ENCODE measurements at places on chromosomes 6 and 20.

- DNase-seq, result no peak
These were observed 423.2 kb upstream of the JARID2 start for GRCh38 chr6:14822679-14823078.

DNA sequence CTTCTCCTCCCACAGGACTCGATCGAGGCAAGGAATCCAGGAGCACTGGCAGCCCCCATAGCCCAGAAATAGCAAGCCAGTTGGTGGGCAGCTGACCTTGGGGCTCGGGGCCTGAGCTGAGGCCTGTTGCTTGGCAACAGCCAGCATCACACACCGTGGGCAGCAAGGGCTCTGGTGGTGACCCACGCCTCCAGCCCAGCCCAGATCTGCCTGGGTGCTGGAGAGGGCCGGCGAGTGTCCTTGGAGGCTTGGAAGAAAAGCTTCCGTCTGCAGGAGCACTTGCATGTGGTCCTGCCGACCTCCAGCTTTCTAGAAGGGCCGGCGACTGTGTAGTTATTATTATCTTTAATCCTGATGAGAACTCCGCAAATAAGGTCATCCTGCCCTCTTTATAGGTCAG lies 67.3 kb downstream of the STK35 start:
- DNase-seq, result no peak

- peak; percentile 44 for DNase-seq
These were observed 801 bp downstream of the FBXL4 start for GRCh38 chr6:98946879-98947410.

- no peak for DNase-seq
These were observed 36.8 kb upstream of the KLHL31 start for GRCh38 chr6:53702316-53702715.

DNA sequence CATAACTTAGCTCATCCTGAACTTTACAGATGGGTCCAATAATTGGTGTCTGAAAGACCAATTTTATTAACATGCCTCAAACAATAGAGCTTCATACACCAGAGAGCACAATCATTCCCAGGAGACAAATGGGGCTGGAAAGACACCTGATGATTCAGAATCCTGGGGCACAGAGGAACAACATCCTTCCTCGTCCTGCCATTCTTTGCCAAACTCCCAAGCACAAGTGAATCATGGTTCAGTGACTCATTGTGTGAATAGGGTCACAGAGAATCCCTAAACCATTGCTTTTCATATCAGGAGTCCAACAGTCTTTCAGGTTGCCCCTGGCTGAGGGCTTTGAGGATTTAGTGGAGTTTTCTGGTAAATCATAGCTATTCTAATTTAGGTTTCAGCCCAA lies 266.4 kb upstream of the BMP2 start:
- no peak for DNase-seq

DNA sequence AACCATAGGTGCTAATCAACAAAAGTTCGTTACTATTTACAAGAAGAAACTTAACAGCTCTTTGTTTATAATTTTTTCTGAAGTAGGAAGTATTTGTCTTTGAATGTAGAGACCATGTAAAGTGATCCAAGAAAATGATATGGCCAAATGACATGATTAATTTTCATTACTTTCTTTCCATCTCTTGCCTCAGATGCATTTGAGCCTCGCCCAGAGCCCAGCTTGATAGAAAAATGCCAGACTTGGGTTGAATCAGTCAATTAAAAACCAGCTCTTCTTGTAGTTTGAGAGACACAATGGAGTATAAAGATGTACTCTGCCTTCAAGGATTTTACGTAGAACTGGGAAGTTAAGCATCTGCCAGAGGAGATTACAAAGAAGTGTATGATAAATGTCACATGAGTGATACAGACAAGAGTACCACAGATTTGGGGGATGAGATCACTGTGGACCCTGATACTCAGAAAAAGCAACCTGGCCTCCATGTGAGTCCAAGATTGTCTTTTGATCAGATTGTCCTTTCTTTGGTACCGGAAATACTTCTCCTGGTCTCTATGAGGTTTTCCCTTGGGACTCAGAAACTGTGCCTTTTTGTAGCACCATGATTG lies 92.5 kb upstream of the SUPT3H start:
- no peak for DNase-seq

Measured in hematopoietic multipotent progenitor cell treated with erythropoietin and hydrocortisone succinate and interleukin-3 and kit ligand, for 17 days (in vitro differentiated cells).